ENCODE measurements at places on chromosomes 13 and 19.

GRCh38 chr13:70237131-70237530 lies 128.9 kb upstream of the KLHL1 start:
- no peak for DNase-seq

DNA sequence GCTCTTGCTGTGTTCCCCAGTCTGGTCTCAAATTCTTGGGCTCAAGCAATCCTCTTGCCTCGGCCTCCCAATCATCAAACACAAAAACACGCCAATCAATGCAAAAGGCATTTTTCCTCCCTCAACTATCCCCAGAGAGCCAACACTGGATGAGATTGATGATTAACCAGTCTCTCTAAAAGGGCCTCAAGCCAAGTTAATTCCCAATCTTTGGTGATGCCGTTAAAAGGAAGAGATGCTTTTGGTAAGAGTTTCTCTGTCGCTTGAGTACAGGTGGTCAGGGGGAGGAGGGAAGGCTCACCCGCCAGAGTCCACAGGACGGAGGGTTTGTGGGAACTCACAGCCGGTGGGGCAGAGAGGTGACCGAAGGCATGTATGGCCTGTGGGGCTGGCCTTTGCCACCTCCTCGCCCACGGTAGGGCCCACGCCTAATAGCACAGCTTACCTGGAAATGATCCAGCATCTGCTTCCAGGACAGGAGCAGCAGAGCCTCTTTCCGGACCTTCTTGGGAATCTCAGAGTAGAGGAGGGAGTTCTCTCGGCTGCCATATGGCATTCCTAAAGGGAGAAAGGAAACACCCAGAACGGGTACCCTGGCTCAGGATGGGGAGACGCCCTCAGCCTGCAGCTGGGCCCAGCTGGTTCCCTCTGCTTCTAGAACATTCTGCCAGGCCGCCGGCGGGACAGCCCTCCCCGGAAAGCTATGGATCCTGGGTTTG lies 18.1 kb downstream of the DPP9 start:
- no peak for DNase-seq

GRCh38 chr19:49823472-49823871 lies 5.4 kb downstream of the MED25 start:
- DNase-seq: peak; percentile 92

- no peak for DNase-seq
Observed at GRCh38 chr13:98826146-98826545, 73.7 kb upstream of the SLC15A1 start.

DNA sequence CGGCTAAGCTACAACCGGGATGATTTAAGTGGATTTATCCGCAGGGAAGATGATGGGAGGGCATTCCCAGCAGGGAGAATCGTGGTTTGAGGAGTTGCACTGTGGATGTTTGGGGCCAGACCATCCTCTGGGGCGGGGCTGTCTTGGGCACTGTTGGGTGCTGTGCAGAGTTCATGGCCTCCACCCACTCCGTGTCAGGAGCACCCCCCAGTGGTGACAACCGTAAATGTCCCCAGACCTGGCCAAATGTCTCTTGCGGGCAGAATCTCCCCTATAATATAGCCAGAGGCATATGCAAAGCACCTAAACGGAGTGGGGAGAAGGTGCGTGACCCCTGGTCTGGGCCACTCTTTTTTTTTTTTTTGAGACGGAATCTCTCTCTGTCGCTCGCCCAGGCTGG lies 40.2 kb downstream of the SMIM24 start:
- DNase-seq: no peak

All from NCI-H2029 (cell line).